ENCODE measurements at places on chromosomes 11 and 22.

- no peak for DNase-seq
Measured at GRCh38 chr11:109347304-109347703, 74.7 kb upstream of the C11orf87 start.

GRCh38 chr11:120001178-120002090, 136.5 kb downstream of the TRIM29 start:
- DNase-seq: no peak

DNA sequence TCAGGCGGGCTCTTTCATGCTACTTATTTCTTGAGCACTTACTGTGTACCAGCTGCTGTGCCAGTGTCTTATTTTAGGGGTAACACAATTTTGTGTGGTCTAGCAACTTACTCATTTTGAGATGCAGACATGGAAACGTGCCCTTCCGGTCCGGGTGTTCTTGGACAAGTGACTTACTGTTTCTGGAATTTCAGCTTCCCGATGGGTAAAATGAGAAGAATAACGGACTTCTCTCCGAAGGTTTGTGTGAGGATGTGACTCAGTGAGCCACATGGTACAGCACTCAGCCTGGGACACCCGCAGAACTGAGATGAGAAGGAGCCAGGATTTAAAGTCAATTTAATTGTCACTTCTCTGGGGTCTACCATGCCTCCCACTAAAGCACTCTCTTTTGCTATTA, 114.5 kb upstream of the SYT13 start:
- no peak for DNase-seq

- DNase-seq: no peak
Measured at GRCh38 chr22:42752912-42753311, 32.2 kb upstream of the A4GALT start.

DNA sequence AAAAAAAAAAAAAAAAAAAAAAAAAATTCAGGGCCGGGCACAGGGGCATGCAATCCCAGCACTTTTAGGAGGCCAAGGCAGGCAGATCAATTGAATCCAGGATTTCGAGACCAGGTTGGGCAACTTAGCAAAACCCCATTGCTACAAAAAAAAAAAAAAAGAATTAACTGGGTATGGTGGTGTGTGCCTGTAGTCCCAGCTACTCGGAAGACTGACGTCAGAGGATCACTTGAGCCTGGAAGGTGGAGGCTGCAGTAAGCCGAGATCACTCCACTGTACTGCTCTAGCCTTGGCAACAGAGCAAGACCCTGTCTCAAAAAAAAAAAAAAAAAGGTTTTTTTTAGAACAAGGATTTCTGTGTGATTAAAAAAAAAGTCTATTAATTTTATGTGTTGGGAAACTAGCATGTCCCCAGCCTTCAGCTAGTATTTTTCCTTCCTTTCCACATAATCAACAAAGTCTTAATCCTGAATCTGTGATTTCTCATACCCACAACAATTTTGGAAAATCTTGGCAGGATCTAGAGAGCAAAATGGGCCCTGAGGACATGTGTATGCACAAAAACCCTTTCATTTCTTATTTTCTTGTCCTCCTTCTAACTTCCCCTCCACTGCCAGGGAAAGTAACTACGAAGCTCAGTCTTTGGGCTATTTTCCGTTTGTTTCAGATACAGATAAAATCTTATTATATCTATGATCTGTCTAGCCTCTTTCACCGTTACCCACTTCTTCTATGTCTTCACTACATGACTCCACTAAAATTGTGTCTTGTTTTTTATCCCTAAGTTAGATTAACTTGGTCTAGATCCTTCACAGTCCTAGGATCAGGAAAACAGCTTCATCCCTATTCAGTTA, 5.7 kb upstream of the AMBRA1 start:
- no peak for DNase-seq

DNA sequence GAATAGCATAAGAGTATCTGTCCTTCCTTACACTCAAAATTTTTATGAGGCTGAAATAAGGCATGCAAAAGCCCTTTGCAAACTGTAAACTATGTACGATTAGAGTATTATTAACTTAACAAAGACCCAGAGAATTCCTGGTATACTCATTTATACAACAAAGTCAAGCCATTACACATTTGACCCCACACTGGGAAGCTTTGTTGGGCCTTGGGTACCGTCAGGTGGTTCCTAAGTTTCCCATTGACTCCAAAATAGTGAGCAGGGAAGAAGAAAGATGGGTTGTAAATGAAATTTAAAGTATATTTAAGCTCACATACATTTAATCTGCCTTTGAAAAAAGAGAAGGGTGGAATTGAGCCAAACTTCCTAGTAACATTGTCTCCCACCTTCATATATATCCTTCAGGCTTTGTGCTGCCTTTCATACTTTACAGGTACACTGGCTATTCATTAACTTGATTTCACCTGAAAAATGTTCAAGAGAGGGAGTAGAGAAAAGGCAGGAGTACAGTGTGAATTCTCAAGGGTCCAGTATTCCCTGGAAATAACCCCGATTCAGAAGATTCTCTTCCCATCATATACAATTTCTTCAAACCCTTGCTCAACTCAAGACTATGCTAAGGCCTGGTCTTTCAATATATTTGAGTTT, 68.6 kb downstream of the SOX6 start:
- no peak for DNase-seq

GRCh38 chr11:79439410-79439885, 1.4 kb downstream of the TENM4 start:
- DNase-seq: no peak

DNA sequence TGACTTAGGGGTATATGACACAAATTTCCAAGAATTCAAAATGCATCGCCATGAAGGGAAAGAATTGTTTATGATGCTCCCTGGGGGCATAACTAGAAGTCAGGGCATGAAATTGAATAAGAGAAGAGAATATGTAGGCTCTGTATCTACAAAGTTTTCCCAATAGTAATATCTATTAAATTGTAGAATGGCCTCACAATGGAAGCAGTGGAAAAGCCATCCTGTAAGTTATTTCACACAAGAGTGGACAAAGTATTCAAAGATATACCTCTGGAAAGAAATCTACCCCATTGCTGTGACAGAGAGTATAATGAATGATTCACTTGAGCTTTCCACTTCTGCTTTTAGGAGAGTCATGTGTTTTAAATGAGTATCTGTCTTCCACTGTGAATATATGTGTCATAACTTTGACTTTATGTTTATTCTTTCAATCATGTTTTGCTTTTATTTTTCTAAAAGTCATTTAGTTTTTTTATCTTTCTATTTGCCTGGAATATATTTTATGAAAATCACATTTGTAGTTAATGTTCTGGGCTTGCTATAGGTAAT, 65.7 kb upstream of the DDI1 start:
- no peak for DNase-seq

DNA sequence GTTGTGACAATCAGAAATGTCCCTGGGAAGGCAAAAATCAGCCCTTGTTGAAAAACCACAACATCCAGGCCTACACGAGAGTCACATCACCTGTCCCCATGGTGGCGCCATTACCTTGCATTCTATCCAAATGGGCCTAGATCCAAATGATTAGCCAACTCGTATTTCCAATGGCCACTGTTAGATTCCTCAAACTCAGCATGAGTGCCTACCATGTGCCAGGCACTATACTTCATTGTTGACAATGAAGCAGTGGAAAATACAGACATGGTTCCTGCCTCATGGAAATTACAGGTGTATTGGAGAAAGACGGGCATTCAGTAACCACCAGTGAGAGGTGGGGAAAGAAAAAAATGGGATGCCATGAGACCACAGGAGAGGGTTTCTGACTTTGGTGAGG, 29.8 kb upstream of the CREB3L1 start:
- DNase-seq: no peak

DNA sequence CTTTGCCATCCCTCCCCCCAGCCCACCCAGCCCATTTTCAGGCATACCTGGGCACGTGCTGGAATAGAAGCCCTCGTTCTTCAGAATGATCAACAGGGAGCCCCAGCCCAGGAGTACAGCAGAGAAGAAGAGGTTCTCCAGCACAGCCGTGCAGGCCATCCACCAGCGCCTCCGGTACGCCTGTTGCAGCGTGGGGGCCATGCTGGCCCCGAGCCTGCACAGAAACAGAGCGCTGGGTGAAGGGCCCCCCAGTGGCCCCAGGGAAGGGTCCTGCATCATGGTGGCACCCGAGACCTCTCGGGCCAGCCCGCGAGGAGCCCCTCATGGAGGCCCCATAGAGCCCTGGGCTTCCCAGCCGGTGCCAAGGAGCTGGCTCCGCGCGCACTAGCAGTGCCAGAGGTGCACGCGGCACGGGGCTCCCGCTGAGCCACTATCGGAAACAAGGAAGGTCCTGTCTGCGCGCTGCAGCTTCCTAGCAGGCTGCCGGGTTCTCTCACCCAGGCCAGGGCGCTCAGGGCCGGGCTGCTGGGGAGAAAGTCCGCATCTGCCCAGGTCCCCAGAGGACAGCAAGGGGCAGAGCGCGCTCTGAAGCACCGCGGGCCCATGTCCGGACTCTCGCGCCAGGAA, 1.5 kb downstream of the SLC43A1 start:
- no peak for DNase-seq

- DNase-seq: no peak
Measured at GRCh38 chr11:95157824-95158223, 68.2 kb downstream of the ENDOD1 start.

- no peak for DNase-seq
Measured at GRCh38 chr11:122197066-122197987, 81.3 kb upstream of the BLID start.

GRCh38 chr11:71977743-71978418, 20.8 kb upstream of the IL18BP start:
- DNase-seq: no peak

- DNase-seq: no peak
Measured at GRCh38 chr11:28209906-28210305, 101.7 kb downstream of the METTL15 start.
